Substantia nigra (tissue), 51 donors: ENCODE measurements at places on chromosomes 4 and X.

DNA sequence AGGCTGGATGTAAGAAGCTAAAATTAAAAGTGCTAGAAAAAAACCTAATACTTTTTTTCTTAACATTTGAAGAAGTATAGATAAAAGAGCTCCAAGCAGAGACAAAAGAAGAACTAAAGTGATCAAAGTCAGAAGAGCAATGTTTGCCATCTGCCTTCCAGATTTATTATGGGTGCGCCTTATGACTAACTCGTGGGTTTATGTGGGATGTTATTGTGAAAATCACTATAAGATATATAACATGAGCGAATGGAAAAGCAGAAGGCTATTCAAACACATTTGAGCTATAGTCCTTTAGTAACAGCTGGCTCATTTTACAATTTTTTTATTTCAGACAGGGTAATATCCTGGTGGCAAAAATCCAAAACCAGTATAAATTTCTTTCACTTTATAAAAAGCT is 1040.7 kb downstream of the RAPGEF2 start:
- no peak for DNase-seq

DNA sequence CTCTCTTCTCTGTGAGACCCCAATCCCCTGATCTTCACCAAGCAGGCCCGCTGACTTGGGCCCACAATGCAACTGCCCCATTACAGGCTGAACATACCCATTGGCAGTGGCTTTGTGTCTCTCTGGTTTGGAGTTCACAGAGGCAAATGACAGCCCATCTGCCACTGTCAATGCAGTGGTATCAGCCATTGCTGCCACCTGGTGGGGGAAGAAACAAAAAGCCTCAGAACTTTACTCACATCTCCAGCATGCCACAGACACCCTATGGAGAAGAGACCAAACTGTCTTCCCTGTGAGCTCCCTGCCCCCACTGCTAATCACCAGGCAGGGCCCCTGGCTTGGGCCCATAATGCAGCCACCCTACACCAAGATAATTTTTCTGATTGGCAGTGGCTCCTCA is 729.3 kb upstream of the ACTRT1 start:
- no peak for DNase-seq

DNA sequence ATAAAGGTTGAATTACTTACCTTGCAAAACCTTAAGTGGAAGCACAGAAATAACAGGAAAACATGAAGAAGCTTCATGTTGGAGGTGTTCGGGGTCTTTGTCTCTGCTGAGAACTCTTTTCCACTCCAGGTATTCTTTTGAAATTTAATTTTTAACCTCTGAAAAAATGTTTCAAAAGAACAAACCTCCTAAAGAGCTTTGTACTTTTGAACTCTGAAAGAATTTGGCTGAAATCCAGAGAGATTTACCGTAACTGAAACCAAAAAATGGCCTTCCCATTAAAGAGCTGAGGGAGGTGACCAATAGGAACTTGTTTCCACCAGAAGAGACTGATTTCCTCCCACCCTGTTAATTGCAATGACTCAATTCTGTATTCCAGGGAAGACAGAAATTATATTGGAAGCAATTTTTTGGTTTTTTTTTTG is at the start of gene CFI:
CFI (minus strand) TSS at position 105 of the 425 bp plus-strand sequence; CDS start at position 77, 28 bp downstream.
- no peak for DNase-seq

DNA sequence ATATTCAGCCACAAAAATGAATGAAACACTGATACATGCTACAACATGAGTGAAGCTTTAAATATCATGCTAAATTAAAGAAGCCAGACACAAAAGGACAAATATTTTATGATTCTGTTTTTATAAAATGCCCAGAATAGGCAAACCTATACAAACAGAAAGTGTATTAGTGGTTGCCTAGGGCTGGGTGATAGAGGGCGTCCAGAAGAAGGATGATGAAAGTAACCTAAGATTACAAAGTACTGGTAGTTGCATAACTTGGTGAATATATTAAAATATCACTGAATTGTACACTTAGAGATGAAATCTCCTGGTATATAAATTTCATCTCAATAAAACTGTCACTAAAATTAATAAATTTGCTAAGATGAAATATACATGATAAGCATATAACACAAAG is 67.5 kb downstream of the FBXW7 start:
- no peak for DNase-seq

DNA sequence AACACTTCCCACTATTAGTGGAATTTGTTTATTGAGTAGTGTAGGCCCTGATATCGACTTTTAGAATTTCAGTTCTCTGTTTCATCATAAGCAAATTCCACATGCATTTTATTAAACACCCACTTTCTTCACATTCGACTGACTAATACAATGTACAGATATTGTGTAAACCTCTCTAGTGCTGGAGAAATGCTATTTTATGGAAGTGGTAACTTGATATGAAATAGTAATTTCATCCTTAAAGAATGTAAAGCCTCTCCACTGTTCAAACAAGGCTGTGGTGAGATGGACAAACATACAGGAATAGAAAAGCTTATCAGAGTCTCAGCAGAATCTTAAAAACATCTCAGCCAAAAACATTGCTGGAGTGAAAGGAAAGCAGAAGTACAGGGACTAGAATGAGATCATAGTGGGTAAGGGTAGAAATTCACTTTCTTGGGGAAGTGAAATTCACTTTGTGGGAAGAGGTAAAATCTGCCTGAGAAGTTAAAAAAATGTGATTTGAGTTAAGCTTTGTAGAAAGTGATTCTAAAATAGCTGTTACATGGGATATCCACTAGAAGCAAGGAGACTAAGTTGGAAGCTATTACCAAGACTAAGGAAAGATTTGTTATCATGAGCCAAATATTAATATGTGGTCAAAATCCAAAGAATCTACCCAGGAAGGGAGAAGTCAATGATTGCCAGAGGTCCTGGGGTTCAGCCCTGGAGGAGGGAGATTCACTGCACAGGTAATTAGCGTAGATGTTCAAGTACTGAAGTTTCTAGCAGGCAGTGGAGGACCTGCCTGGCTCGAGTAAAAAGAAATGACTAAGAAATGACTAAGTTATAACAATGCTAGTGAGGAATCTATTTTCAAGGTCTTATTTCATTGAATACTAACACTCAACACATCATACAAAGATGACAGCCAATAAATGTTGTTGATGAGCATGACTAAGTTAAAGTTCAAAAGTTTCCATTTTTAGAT is 398.3 kb upstream of the FAM47C start:
- DNase-seq = no peak

- no peak for DNase-seq
Measured at GRCh38 chrX:49912861-49913260, 9.5 kb upstream of the CLCN5 start.
